Forelimb muscle (tissue), 1 donor: ENCODE measurements at places on chromosomes 11 and 22.

DNA sequence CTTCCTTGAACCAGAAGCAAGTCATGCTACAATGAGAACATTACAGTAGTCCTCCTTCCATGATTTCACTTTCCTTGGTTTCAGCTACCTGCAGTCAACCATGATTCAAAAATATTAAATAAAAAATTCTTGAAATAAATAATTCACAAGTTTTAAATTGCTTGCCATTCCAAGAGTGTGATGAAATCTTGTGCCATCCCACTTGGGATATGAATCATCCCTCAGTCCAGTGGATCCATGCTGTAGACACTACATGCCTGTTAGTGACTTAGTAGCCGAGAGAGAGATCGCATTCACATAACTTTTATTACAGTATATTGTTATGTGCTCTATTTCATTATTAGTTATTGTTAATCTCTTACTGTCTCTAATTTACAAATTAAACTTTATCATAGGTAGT is 6.0 kb downstream of the HOATZ start:
- no peak for DNase-seq

DNA sequence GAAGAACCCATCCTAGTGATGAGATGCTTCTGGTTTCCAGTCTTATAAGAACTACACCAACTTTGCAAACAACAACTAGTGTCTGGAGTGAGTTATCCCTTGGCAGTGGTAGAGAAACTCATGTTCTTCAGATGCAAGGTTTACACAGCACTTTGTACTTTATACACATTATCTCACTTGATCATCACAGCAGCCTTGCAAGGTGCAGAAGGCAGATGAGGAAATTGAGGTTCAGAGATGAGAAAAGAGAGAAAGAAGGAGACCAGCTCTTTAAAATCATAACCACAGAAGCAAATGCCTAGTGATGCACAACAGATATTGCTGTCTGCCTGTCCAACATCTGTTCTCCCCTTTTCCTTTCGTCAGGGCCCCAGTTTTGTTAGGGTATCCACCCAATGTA is 16.7 kb upstream of the CD44 start:
- no peak for DNase-seq

GRCh38 chr11:105840391-105840790 is 181.6 kb downstream of the MSANTD4 start:
- no peak for DNase-seq

DNA sequence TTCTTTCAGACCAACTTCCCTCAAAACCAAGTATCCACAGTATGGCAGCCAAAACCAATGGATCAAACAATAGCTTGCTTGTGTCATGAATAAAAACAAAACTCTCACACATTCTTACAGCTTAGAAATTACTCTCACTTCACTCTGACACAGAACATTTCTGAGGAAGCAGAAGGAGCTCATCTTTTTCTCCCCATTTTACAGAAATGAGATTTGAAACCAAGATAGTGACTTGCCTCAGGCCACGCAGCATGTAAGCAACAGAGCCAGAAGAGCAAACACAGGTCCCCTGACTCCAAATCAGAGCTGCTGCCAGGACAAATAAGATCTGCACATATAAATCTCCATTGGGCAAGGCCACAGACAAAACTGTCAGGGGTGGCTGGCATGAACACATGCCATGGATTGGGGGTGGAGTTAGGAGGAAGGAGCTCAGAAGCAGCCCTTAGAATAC is 64.8 kb downstream of the RAB30 start:
- no peak for DNase-seq

GRCh38 chr22:29022101-29022817 is 39.4 kb downstream of the C22orf31 start:
- no peak for DNase-seq

GRCh38 chr11:116503216-116504160 is 269.3 kb downstream of the BUD13 start:
- DNase-seq, result no peak

- no peak for DNase-seq
Measured at GRCh38 chr11:124760806-124761205, 1.3 kb downstream of the ESAM start.

GRCh38 chr22:20430720-20431510 is 6.7 kb downstream of the SCARF2 start:
- no peak for DNase-seq

- DNase-seq, result no peak
Measured at GRCh38 chr11:59186130-59186594, 14.2 kb downstream of the DTX4 start.
